ENCODE measurements at places on chromosomes 4 and X. TPM values are rescaled to one million over a fixed set of nuclear protein-coding genes. Genes with fewer than 3 reads are reported as not detected.

DNA sequence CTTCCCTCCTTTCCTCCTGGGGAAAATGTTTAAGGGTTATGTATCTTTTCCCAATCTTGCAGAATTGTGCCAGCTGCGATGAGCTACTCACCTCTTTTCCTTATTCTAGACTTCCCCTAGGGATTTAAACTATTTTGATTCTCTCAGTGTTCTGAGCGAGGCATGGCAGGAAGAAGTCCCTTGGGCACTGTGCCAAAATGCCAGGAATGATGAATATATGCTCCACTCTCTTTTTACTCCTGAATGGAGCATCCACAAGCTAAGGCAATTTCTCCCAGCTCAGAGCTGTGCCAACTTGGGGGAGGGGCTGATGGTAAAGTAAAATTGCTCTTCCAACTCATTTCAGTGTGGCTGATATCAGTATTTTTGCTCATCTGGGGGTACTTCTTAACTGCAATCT lies 4.0 kb upstream of the C4orf17 start:
- DNase-seq, result no peak

DNA sequence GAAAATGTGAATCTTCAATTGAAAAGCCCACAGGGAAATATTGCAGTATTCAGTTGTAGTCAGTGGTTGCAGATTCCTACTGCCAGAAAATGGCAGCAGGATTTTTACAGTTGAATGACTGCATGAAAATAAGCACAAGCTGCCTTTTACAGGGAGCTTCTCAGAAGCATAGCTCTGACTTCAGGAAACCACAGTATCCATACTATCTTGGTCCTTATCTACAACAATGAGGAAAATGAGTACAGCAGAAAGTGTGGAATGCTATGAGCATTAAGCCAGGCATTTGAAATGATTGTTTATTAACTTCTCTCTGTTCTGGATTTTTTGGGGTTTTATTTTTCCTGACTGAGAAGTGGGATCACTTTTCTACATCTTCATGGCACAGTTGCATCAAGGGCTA lies 34.6 kb upstream of the PRRG1 start:
- DNase-seq, result no peak

Gene NAA10
- total RNA-seq, result 72.2 TPM

DNA sequence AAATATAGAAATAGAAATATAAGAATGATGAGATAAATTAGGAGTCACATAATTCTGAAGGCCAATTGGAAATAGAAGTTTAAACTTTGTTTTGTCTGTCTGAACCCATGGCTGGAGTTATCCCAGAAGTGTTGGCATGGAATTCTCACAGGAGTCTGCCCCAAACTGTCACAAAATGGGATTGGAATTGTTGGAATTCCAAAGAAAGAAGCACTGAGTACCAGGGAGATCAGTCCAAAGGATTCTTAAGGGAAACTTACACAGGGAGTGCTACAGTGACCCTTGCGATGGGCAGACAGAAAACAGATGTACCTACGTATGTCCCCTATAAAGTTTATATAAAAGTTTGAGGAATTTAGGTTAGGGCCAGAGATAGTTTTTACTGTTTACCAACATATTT lies 1607.7 kb downstream of the ARAP2 start:
- no peak for DNase-seq

GRCh38 chrX:117568238-117568637 lies 548.4 kb downstream of the KLHL13 start:
- no peak for DNase-seq

Gene HOPX
- total RNA-seq, result 64.8 TPM

Gene BEX2
- total RNA-seq, result 1.3 TPM

DNA sequence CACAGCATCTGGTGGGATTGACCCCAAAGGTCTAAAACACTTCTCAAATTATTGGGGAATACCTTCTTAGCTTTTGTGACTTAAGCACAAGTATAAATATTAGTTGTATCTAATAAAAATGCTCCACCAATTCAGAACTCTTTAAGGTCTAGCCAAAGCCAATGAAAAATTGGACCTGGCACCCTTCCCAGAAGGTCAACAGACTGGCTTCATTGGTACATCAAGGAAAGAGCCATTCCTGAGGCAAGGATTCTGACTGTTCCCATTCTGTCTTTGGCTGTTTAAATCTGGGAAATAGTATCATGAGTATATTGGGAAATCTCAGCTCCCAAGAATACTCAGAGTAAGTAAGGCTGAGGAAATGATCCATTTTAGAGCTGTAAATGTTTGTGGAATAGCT lies 153.0 kb upstream of the TRPC5 start:
- DNase-seq, result no peak

Gene SSX3
- not detected for total RNA-seq

- DNase-seq, result no peak
Measured at GRCh38 chrX:139018436-139018835, 306.9 kb upstream of the FGF13 start.

Gene FREM3
- total RNA-seq, result not detected

Gene PAGE5
- total RNA-seq, result not detected

Gene SH2D1A
- total RNA-seq, result 0.10 TPM

DNA sequence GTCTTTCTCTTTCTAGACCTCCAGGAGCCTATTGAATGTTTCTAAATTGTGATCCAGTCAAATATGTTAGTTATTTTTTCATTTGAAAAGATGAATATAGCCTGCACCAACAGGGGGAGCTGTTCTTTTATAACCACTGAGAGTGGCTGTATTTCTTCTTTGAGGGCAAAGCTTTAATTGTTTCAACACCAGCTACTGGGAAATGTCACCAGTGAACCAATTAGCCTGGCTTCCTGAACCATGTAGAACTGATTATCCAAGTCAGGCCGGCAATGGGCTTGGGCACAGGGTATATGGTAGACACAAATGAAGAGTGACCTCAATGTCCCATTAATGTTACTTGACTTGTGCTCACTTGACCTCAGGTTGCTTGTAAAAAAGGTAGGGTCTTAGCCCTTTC lies 4.8 kb upstream of the DAPP1 start:
- no peak for DNase-seq

Gene ASB5
- total RNA-seq, result 3.1 TPM

Gene PDGFRA
- total RNA-seq, result 21.6 TPM

Measured in left ventricle myocardium superior (tissue), 1 donor.